Smooth muscle cell of the brain vasculature (primary cell): ENCODE measurements at places on chromosomes 7 and 10.
A peak's percentile ranks its signal among the peaks of the same experiment; 100 is the strongest.

GRCh38 chr7:128673571-128673970, 1.5 kb downstream of the GARIN1A start:
- no peak for DNase-seq

- no peak for DNase-seq
Observed at GRCh38 chr7:80654887-80655340, 16.5 kb downstream of the CD36 start.

- no peak for DNase-seq
Observed at GRCh38 chr7:93980744-93981479, 23.2 kb downstream of the BET1 start.

DNA sequence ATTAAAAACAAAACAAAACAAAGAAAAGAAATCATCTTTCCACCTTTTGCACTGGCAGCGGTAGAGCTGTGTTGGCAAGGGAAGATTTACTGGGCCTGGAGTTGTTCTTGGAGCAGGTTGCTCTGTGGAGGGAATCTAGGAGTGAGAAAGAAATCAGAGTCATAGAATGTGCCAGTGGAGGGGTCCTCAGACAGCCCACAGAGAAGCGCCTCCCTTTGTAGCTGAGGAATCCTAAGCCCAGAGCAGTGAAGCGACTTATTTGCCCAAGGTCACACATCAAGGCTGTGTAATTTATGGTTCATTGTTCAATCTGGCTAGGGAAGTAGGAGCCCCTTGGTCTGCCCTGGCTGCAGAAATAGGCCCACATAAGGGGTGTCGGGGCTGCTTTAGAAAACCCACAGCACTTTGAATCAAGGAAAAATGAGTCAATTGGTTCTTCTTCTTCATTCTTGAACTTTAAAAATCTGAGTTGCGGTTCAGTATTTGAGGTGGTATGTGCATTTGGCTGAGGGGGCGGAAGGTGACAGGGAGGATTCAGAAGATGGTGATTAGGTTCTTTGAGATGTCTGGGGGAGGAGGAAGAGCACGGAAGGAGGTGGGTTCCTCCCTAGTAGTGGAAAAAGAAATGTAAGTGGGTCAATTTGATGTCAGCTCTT, 253.7 kb downstream of the PTEN start:
- DNase-seq, result no peak

GRCh38 chr10:102492344-102492939, 10.1 kb downstream of the ACTR1A start:
- DNase-seq, result no peak

- no peak for DNase-seq
Observed at GRCh38 chr7:158030566-158030965, 557.1 kb downstream of the PTPRN2 start.

- peak; percentile 51 for DNase-seq
Observed at GRCh38 chr7:30348083-30348560, 63.7 kb downstream of the ZNRF2 start.

DNA sequence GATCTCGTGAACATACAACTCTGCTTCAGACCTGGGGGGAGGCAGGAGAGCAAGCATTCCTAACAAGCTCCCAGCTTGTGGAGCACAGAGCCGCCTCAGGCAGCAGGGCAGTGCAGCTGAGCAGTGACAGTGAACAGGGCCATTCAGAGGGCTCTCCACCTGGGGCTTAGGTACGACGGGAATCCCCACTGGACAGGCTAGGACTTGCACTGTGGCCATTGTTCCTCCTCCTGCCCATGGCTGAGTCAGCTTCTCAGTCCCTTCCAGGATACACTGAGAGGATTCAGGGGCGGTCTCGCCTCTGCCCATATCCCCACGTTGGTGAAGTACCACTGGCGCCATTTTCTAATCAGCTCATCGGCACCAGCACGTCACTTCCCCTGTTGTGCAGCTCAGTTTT, 71.1 kb downstream of the FIGNL1 start:
- DNase-seq, result no peak

DNA sequence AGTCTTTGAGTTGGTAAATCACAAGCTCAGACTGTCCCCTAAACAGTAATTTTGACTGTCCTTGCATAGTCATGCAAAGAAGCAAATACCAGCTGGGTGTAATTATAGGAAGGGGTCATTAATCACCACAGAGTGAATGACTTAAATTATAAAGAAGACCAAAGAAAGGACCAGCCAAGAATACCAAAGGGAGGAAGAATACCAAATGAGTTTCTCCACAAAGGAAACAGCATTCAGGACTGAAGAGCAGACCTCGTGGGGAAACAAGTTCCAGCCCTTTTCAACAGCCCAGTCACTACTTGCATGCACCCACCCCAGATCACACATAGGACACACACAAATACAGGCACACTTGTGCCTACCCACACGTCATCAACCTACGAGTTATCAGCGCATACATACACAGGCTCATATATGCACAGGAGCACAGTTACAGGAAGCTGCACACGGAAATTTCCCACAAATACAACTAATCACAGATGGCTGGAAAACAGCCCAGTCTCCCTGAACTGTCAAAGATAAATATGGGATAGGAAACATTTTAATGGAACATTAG, 77.6 kb downstream of the DENND2A start:
- DNase-seq, result no peak

DNA sequence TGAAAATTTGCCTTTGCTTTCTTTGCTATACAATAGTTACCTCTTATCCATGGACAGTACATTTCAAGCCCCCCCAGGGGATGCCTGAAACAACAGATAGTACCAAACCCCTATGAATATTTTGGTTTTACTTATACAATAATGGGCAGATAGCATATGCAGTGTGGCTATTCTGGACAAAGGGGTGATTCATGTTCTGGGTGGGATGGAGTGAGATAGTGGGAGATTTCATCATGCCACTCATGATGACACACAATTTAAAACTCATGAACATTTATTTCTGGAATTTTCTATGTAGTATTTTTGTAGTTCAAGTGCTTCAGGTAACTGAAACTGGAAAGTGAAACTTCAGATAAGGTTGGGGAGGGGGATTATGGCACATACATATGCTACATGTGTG, 12.0 kb downstream of the STARD3NL start:
- no peak for DNase-seq

DNA sequence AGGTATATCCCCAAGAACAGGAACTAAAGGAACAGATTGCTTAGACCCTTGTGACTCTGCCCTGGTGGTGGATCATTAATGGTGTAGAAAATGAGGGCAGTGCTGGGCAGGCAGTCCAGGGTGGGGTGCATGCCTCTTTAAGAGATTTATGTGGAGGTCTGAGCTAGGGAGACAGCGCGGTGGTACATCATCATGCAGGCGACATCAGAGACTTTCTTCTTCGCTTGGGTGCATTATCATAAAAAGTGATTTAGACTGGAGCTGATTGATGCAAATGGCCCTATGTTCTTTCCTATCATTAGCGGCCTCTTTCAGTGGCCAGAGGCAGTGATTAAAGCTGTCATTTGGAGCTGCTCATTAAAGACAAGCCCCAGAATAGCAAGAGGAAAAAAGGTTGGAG, 519.1 kb upstream of the GALNT17 start:
- no peak for DNase-seq

GRCh38 chr10:76311752-76312636, 880.6 kb downstream of the LRMDA start:
- DNase-seq, result no peak

DNA sequence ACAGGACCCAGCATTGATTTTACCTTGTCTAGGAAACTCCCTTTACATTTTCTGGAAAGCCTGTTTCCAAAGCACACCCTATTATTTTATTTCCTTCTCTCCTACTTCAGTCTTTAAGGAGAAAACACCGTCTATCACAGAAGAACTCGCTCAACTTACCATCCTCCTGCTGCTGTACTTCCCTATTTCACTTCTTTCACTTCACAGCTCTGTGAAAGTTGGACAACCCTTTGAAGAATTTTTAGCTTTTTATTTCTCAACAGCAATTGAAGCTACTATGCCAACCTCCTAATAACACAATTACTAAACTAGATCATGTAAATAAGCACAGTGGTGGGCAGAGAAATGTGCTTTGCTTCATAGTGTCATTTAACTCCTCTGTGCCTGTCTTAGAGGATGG, 166.5 kb downstream of the TFEC start:
- no peak for DNase-seq

GRCh38 chr7:151936207-151936606, 20.0 kb upstream of the GALNTL5 start:
- no peak for DNase-seq

DNA sequence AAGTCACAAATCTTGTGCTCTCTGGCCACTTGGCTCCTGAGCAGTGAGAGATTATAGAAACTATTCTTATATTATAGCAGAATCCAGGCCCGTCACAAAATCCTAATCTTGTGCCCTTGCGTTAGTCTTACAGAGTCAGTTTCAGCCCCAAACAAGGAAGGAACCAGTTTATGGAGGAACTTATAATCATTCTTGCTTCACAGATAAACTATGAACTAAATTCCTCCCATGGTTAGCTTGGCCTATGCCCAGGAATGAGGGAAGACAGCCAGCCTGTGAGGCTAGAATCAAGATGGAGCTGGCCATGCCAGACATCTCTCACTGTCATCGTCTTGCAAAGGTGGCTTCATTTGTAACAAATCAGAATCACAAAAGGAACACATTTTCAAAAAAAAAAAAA, 199.7 kb upstream of the PITRM1 start:
- DNase-seq, result no peak

DNA sequence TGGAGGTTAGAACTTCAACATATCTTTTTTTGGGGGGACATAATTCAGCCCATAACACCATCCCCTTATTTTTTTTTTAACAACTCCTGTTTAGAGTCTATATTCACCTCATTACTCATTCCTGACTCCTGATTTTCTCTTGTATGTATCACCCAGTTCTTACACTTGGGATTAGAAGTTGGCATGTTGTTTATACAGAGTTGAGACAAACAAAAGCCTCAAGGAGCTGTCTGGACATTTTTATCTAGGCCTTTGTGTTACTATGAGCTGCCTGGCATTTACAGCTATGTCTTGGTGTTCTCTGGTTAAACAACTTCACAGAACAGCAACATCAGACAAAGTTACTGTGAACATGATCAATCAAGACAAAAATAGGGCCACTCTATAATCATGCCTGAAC, 517.5 kb downstream of the KIF20B start:
- no peak for DNase-seq

GRCh38 chr7:35729061-35729783, 34.3 kb upstream of the HERPUD2 start:
- DNase-seq, result no peak

GRCh38 chr10:6909905-6910560, 330.0 kb upstream of the PRKCQ start:
- no peak for DNase-seq
